ENCODE measurements at places on chromosomes 16 and 17. TPM values are rescaled to one million over a fixed set of nuclear protein-coding genes. Genes with fewer than 3 reads are reported as not detected.

Gene NPIPA5
- total RNA-seq, result 0.36 TPM

Gene HIC1
- total RNA-seq, result 71.9 TPM

Gene GSG1L
- total RNA-seq, result not detected

Gene PHOSPHO1
- total RNA-seq, result not detected

Gene SDK2
- 1.5 TPM for total RNA-seq

Gene CRYM
- 0.24 TPM for total RNA-seq

Gene STAT5B
- 55.8 TPM for total RNA-seq

Gene ACSM2B
- not detected for total RNA-seq

Gene KRTAP4-9
- total RNA-seq, result not detected

Gene KRTAP9-1
- total RNA-seq, result not detected

Gene ZG16B
- total RNA-seq, result not detected

Gene IL34
- 2.8 TPM for total RNA-seq

Gene CCDC144A
- total RNA-seq, result 1.8 TPM

Gene SCARF1
- 0.49 TPM for total RNA-seq

Gene STAC2
- 0.16 TPM for total RNA-seq

Gene MLLT6
- 41.4 TPM for total RNA-seq

Gene MTMR4
- 95.3 TPM for total RNA-seq

Gene ZNF286A
- 44.0 TPM for total RNA-seq

Gene KRTAP1-1
- not detected for total RNA-seq

Gene PYY
- total RNA-seq, result not detected

Gene EPOP
- 1.5 TPM for total RNA-seq

Gene GUCY2D
- total RNA-seq, result not detected

Gene RNF222
- total RNA-seq, result not detected

Gene MYH1
- not detected for total RNA-seq

Gene EMP2
- 47.7 TPM for total RNA-seq

Gene TM4SF5
- not detected for total RNA-seq

Gene ERI2
- 21.3 TPM for total RNA-seq

Gene MYO15A
- total RNA-seq, result 0.97 TPM

Gene CASKIN1
- total RNA-seq, result 0.16 TPM

Gene HOXB7
- 1.6 TPM for total RNA-seq

Gene DBF4B
- 2.7 TPM for total RNA-seq

Gene ZCCHC14
- 24.0 TPM for total RNA-seq

Gene CD300LB
- total RNA-seq, result not detected

Gene KRT31
- not detected for total RNA-seq

Gene TMEM106A
- 10.5 TPM for total RNA-seq

Gene RFNG
- total RNA-seq, result 56.5 TPM

Gene EZH1
- 37.8 TPM for total RNA-seq

Gene KCNJ18
- not detected for total RNA-seq

Gene CLEC18C
- not detected for total RNA-seq

Gene TBX6
- 0.32 TPM for total RNA-seq

Gene GFAP
- total RNA-seq, result 1.2 TPM

Gene KRTAP2-3
- total RNA-seq, result not detected

Gene HSD17B1
- 0.81 TPM for total RNA-seq

Gene KPNA2
- total RNA-seq, result 59.1 TPM

Gene CA4
- total RNA-seq, result not detected

Gene CSH2
- total RNA-seq, result not detected

Gene SARM1
- total RNA-seq, result 25.6 TPM

Gene MPP3
- 13.8 TPM for total RNA-seq

Gene RHBDL3
- total RNA-seq, result 0.49 TPM

Gene RFWD3
- 15.2 TPM for total RNA-seq

Gene PRR11
- total RNA-seq, result 127 TPM

Gene SCGB1C2
- not detected for total RNA-seq

Gene GDPD1
- total RNA-seq, result 1.2 TPM

Data from hair follicle dermal papilla cell (primary cell).